NCI-H526 (cell line): ENCODE measurements at places on chromosomes 5 and 9.

GRCh38 chr5:123486951-123487655, 24.9 kb upstream of the CSNK1G3 start:
- no peak for DNase-seq

GRCh38 chr9:113953531-113953930, 77.4 kb downstream of the ZNF618 start:
- no peak for DNase-seq

- peak; percentile 12 for DNase-seq
Measured at GRCh38 chr9:124741149-124741548, 30.0 kb downstream of the NR6A1 start.

DNA sequence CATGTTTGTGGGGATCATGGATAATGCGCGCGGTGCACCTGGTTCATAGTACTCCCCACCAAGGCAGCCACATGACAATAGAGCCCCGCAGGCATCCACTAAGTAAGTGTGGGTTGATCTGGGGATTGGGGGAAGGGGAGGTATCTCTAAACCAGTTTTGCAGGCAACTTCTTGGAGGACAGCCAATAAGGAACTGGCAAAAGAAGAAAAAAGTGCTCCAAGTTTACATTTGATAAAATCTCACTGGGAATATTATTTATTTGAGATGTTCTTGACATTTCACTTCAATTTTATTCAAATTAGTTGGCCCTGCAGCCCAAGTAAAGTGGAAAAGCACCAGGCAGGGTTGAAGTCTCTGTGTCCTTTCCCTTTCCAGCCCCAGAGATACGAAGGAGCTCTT, 8.5 kb downstream of the FBP1 start:
- no peak for DNase-seq

GRCh38 chr5:164139423-164139822, 634.0 kb downstream of the MAT2B start:
- DNase-seq = no peak

DNA sequence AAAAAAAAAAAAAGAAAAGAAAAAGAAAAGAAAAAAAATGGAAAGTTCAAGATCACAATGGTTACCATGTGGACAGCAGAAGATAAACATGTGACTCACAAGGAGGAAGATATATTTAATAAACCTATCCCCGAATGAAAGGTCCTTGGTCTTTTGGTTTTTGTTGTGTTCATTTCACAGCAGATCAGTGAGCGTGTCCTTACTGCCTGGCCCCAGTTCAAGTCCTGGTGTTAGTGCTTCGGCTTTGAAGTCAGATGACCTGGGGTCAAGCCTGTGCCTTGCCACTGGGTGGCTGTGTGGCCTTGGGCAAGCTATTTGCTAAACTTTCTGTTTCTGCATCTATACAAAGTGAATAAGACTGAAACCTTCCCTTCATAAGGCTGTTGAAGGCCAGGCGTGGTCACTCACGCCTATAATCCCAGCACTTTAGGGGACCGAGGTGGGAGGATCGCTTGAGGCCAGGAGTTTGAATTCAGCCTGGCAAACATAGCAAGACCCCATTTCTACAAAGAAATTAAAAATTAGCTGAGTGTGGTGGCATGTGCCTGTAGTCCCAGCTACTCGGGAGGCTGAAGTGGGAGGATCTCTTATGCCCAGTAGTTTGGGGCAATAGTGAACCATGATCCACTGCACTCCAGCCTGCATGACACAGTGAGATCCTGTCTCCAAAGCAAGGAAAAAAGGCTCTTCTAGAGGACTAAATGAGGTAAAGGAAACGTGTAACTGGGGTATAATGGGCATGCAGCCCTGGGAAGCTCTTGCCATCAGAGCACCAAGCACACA, 94.5 kb upstream of the SPATA31D4 start:
- DNase-seq = no peak

DNA sequence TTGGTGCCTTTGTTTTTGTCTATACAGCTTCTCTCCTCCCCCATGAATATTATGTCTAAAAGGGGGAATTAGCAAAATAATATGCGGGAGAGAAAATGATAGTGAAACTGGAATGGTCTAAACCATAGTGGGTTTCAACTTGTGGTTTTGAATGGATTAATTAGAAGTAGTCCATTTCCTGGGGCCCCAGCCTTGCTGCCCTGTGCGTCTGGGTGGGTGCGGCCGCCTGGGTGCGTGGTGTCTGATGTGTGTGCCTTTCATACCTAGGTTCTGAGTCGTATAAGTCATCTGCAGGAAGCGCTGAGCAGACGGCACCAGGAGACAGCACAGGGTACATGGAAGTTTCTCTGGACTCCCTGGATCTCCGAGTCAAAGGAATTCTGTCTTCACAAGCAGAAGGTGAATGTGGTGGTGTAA, 120.0 kb upstream of the CACNA1B start:
- no peak for DNase-seq

GRCh38 chr9:26833792-26834191, 58.8 kb downstream of the CAAP1 start:
- no peak for DNase-seq

- no peak for DNase-seq
Measured at GRCh38 chr5:138096997-138097828, 13.4 kb downstream of the WNT8A start.

DNA sequence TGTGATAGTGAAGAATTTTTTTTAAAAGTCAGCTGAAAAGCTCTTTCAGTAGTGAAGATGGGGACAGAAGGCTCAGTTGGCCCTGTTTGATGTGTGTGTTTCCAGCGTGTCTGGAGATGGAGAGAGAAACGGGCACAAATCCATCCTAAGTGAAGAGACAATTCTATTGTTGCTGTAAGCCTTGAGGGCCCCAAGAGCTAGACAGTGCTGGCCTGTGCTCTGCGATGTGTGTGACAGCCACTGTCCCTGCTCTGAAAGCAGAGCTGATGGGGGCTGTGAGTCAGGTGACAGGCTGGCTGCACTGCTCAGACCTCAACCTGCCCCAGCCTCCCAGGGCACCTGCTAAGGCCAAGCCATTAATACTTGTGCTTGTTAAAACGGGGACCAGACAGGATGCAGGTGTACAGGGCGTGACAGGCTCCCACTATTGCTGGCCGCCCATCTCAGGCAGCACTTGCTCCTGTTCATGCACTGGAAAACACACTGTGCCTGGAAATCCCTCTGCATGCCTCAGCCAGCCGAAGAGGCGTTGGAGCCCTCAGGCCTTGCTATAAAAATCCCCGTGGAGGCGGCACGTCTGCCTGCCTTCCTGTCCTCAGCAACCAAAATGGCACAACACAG, 44.6 kb upstream of the SEMA4D start:
- no peak for DNase-seq

GRCh38 chr9:27247756-27248155, 49.2 kb downstream of the EQTN start:
- DNase-seq = peak; percentile 84

DNA sequence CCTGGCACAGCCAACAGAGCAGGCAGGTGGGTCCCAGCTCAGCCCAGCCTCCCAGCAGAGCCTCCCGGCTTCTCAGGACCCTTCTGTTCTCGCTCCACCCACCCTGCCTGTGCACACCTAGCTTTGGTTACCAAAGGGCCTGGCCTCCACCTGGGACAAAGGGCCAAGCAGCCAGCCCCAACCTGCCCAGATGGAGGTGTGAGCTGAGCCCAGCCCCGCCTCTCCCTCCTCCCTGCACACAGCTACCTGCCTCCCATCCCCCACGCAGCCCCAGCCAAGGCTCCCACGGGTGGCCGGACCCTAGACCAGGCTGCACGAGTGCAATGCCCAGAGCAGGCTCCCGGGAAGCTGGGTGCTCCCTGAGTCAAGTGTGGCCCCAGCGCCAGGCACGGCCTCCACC, 5.6 kb downstream of the TPRN start:
- DNase-seq = no peak

GRCh38 chr5:166961913-166962312, 1329.5 kb upstream of the WWC1 start:
- DNase-seq = no peak

DNA sequence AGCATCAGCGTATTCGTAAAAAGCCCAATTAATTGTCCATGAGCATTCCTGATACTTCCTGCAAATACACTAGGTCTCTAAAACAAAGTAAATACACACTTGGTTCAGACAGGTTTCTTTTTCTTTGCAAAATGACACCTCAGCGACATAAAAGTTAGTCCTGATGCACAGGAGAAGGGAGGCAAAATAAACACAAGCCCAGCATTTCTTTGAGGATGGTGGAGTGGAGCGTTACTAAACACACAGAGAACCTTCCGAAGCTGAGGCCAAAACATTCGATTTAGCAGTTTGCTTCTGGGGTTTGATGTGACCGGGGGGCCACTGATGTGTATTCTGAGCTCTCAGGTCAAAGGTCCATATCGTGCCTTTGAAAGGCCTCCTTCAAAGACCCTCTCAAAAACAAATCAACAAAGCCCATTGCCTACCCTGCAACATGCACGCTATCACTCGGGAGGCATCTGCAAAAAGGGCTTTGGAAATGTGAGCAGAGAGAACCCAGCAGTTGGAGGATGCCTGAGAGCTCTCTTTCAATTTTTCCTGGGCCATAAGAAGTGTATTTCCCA, 268.4 kb upstream of the PANK3 start:
- DNase-seq = no peak

DNA sequence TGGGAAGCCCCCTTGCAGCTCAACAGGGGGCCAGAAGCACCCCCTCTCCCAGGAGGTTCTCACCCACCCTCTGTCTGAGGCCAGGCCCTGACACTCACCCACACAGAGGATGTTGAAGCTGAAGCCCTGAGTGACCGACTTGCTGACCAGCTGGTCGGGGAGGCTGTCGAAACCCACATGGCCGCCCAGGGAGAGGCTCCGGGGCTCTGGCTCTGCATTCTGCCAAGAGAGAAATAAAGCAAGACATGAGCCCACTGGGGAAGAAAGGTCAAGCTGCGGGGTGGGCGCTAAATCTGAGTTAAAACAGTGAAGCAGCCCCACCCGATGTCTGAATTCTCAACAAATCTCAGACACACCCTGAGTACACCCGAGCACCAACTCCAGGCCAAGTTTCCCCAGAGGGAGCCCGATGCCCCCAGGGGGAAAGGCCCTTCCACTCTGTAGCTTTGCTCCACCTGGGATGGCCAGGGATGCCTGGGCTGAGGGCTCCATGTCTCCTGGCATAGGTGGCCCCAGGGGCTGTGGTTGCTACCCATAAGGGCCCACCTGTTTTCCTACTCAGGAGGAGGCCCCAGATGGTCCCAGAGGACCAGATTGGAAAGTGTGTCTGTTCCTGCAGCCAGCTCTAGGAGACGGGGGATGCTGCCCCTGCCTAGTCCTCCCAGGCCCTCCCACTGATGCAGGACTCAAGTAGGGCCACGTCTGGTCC, 11.6 kb downstream of the SEPTIN8 start:
- no peak for DNase-seq

GRCh38 chr5:87147441-87147840, 120.2 kb upstream of the RASA1 start:
- DNase-seq = no peak

GRCh38 chr5:26259081-26259480, 779.3 kb downstream of the CDH9 start:
- no peak for DNase-seq

- no peak for DNase-seq
Measured at GRCh38 chr9:107175816-107176435, 107.2 kb upstream of the RAD23B start.

- no peak for DNase-seq
Measured at GRCh38 chr5:56632199-56632598, 183.2 kb upstream of the MAP3K1 start.

DNA sequence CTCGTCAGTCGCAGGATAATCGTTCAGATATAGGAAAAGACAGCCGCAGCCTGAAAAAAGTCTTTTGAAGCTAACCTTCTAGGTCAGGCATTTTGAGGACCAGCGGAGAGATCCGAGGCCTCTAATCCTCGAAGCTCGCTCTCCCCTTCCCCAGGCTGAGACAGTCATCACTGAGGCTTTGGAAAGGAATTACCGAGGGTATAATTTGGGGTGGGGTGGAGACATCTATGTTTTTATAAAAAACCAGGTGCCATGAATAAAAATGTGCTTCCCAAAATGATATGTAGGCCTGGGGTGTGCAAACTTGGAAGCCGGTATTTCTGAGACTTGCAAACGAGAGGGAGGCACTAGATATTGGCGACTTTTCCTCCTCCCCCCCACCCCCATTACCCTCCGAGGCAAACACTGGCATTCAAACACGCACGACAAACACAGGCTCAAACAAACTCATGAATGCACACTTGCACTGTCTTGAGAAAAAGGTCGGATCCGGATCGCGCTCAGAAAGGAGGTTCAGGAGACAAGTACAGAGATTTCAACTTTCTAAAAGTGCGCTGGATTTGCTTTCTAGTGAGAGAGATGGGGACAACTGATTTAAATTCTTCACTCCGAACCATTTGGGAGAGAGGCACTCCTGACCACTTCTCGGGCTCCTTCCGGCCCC, 935 bp upstream of the MSX2 start:
- DNase-seq = no peak

- no peak for DNase-seq
Measured at GRCh38 chr5:93328833-93329232, 252.2 kb downstream of the NR2F1-AS1 start.

- DNase-seq = no peak
Measured at GRCh38 chr9:90770927-90771326, 30.7 kb upstream of the SYK start.

- DNase-seq = no peak
Measured at GRCh38 chr5:177609076-177610059, 9.4 kb downstream of the B4GALT7 start.

DNA sequence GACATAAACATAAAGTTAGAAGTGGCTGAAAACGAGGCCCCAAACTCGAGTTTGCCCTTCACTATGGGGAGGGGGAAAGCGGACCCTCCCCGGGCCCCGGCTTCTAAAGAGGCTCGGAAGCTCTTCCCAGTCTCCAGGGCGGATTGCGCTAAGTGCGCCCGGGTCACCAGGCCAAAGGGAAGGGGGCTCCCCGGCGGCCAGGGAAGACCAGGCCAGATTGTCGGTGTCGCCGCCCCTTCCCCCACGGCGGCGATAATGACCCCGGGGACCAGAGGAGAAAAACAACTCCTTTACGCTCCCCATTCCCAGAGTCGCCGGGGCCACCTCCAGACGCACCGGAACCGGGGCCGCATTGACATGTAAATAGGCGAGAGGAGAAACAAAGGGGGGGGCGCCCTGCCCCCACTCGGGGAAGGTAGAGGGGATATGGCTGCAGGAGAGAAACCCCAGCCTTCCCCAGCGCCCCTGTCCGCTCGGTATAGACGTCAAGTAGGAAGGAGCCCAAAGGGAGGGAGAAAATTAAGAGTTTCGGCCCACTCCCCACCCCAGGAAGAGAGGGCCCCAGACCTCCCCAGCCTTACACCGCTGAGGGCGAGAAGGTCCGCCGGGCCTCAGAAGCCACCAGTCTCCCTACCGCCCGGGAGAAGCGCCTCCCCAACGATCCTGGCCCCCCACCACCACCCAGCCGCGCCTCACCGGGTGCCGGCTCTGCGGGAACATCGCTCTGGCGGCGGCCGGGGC, 1.7 kb downstream of the TLE1 start:
- no peak for DNase-seq

GRCh38 chr9:350384-350783, 135.7 kb downstream of the DOCK8 start:
- DNase-seq = no peak

DNA sequence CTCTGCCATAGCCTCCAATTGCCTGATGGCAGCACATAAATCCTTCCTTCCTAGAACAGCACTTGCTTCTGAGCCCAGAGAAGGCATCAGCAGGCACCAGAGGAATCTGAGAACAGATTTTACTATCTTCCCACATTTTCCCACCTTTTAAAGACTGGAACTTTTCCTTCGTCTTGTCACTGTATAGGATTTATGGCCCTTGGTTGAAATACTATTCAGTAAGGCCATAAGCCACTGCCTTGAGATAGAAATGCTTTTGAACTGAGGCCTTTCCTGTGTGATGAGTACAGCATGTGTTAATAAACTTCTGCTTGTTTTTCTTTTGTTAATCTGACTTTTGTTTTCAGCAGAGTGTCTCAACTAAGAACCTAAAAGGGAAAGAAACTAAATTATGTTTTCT, 84.3 kb downstream of the MRPS27 start:
- no peak for DNase-seq
